ENCODE measurements at places on chromosomes 11 and 22.

DNA sequence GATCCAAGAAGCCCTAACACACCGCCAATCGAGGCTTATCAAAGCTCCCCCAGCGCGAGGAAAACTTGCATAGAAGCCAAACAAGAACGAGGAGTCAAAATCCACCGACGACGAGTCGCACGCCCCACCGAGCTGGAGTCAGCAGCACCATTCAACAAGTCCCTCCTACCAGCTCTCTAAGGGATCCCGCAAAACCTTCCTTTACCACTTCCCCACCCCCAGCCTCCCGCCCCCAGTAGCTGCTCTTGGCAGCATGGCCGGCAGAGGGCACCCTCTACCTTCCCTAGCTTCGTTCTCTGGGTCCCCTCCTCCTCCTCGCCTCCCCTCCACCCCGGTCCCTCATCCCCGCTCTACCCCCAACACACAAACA is 1.4 kb downstream of the BDNF start:
- DNase-seq = peak; percentile 41

DNA sequence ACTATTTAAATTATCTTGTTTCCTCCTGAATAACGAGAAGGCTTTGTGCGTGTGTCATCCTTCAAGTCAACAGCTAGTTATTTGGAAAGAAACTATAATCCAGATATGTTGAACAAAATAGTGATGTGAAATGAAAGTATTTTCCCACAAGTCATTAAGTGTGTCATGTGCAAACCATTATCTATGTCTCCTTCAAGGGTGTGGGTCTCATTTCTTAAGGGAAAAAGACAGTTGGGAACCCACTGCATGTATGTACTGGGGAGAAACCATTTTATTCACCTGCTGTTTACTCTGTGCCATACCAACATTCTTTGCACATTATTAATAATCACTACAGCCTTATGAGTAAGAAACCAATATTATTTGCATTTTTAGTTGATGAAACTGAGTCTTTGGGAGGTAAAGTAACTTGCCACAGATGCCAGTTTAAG is 145.3 kb upstream of the CTSC start:
- DNase-seq = no peak

GRCh38 chr11:86140334-86140990 is 71.6 kb upstream of the PICALM start:
- no peak for DNase-seq

GRCh38 chr11:3119141-3119821 is 45.8 kb downstream of the OSBPL5 start:
- no peak for DNase-seq

DNA sequence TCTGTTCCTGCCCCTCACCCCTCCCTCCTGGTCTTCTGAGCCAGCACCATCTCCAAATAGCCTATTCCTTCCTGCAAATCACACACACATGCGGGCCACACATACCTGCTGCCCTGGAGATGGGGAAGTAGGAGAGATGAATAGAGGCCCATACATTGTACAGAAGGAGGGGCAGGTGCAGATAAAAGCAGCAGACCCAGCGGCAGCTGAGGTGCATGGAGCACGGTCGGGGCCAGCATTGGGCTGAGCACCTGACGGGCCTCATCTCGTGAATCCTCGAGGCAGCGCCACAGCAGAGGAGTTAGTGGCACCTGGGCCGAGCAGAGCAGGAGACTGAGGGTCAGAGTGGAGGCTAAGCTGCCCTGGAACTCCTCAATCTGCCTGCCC is 941.8 kb downstream of the BRD1 start:
- no peak for DNase-seq

GRCh38 chr11:100769165-100769564 is 82.1 kb downstream of the ARHGAP42 start:
- no peak for DNase-seq

- no peak for DNase-seq
These were observed 11.5 kb upstream of the PEX26 start for GRCh38 chr22:18066181-18066859.

DNA sequence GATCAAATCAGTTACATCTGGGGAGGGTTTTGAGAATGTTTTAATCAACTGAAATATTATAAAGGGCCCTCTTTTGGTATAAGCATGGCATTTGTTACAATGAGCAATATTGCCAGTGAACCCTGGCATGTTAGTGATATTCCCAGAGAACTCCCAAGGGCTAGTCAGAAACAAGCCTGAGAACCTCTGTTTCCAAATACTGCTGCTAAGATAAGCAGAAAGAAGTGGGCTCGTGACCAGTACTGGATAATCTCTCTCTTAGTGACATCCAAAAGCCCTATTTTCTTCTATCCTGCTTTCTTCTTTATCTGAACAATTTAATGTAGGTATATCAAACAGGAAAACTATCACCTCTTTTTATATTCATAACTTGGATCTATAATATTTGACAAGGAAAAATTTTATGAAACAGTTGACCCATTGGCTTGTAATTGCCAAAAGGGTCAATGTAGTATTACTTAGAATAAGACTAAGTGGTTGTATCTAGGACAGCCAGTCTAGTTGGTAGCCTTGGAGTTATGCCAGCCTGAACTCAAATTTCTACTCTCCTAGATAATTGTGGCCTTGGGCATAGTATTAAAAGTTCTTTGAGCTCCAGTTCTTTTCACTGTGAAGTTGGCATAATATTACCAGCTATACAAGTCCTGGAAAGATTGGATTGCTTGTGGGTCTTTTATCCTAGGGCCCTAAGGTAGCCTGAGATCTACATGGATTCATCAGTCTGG is 15.7 kb downstream of the CAT start:
- DNase-seq = no peak

DNA sequence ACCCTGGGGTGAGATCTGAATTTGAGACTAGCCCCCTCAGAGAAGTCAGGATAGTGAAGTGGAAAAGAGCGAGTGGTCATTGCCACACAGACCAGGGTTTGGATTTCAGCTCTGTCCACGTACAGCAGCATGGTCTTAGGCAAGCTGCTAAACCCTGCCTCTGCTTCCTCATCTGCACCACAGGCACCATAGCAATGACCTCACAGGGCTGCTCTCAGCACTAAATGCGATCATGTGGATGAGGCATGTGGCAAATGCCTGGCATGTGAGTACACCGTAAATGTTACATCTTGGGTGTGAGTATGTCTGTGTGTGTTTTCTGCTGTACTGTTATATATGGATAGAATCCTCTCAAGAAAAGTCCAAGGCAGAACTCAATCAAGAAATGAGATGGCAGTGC is 15.8 kb downstream of the NAV2 start:
- DNase-seq = no peak

- no peak for DNase-seq
These were observed 16.4 kb upstream of the UPK3A start for GRCh38 chr22:45268167-45268957.

GRCh38 chr11:78025378-78025777 is 2.3 kb upstream of the KCTD14 start:
- no peak for DNase-seq

DNA sequence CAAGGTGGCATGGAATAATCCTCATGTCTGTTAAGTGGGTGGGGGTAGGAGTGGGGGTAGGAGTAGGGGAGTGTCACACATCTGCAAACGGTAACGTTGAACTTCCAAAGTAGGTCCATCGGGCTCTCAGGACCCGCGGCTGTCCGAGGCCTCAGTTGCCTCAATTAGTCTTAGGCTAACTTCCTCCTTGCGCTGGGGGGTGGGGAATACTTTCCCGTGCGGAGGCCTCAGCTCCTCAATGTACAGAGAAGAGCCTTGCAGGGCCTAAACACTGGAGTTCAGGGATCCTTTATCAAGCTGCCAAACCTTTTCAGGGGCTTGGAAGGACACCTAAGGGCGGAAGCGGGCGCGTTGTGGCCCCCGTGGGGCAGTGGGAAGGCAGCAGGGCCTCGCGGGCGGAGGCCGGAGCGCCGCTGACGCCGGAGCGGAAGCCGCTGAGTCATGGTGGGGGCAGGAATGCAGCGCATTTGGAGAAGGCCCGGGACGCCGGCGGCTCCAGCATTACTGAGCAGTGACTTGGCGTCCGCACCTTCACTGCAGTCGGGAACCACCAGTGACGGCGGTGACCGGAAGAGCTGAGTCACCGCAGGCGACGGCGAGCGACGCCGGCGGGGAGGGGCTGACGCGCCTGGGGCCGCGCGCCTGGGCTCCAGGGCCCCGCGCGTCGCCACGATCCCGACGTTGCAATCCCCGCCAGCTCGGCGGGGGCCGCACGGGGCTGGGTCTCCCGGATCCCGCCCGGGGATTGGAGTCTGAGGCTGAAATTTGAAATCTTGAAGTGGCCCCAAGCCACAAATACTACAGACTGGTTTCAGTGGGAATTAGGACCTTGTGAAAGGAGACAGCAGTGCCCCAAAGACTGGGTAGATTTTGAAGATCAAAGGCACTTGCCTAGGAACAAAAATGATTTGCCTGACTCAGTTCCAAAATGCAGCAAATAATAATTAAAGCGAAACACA is 20.2 kb upstream of the IPO7 start:
- peak; percentile 58 for DNase-seq

DNA sequence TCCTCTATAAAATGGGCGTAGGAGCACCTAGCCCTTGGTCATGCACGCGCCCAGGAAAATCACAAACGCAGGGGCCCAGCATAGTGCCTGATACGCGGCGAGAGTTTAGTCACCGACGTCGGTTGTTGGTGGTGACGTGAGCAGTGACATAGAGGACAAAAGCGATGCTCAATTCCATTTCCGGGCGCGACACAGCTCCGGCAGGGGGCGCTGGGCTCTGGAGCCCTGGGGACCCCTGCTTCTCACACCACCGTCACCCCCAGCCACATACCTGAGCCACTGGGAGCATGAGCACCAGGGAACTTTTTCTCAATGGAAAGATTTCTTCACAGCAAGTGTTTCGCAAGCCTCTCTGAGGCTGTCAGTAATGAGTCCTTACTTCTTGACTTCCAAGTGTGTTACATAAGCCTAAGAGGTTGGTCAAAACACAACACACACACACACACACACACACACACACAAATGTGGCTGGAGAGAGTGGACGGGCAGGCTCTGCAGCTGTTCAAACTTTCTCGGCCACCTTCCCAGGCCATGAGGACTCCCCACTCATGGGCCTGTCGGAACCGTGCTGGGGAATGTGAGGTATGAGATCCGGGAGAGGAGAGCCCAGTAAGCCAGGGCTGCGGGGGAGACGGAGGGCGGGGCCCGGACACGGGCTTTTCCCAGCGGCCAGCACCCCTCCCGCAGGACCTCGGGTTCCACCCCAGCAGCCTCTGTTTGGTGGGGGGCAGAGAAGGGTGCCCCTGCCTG is 36.9 kb upstream of the LINC01488 start:
- no peak for DNase-seq

- DNase-seq = no peak
These were observed at the start of gene CHRNA10 for GRCh38 chr11:3671334-3672254. Gene CHRNA10 (minus strand): TSS chr11:3671384. CDS start chr11:3671312, 72 bp downstream.

- DNase-seq = no peak
These were observed 62.7 kb upstream of the HORMAD2 start for GRCh38 chr22:30017375-30018223.

- DNase-seq = no peak
These were observed 43.3 kb downstream of the ARRB1 start for GRCh38 chr11:75308116-75308515.

GRCh38 chr11:16096336-16096735 is 260.0 kb downstream of the SOX6 start:
- no peak for DNase-seq

- DNase-seq = no peak
These were observed 129.3 kb upstream of the TENM4 start for GRCh38 chr11:79570104-79570503.

- DNase-seq = no peak
These were observed 27.3 kb upstream of the PACSIN2 start for GRCh38 chr22:43042101-43042780.
